ENCODE measurements at places on chromosomes 5 and 9.

DNA sequence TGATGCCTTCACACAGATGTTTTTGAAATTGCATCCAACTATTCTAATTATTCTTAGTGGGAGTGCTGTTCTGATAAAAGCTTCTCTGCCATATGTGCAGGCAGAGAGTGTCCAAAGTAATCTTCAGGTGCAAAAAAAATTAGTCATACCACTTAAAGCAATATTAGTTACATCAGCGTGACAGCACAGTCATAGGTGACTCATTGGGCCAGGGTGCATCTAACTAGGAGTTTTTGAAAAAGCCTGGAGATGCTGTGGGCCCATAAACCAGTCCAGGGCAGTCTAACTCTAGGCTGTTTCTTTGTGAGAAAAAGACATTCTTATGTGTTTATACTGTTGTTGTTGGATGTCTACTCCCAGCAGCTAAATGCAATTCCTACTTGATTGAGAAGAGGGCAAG, 33.0 kb upstream of the C6 start:
- DNase-seq = no peak

- no peak for DNase-seq
Observed at GRCh38 chr9:137251194-137251461, at the start of gene STPG3. Gene STPG3 (plus strand): TSS chr9:137251286. CDS start chr9:137251287, 1 bp downstream.

DNA sequence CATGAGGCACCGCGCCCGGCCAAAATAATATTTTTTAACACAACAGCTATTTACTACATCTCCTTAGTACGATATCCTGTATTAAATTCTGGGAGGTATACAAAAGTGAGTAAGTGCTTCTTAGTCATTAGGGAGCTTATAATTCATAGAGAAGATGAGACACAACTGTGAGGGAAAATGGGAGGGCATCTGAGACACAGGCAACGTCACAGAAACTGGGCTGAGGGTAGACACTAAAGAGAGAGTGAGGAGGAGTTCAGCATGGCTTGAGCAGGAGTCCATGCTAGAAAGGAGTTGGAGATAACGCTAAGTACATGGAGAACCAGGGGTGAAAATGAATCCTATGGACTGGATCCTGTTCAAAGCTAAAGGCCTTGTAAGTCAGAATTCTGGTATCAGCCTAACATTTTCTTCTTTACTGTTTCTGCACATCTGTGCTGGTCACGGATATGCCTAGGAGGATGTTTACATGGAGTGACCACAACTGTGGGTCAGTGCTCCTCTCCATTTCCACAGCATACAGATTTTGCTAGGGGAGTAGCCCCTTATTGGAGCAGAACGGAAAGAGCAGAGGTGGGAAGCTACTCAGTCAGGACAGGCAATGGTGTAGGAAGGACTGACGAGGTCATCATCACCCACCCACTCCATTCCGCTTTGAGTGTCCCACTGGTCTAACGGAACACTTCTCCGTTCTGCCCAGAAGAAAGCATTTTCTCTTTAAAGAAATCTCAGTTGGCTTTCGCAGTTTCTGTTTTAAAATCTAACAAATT, 310.4 kb upstream of the EFNA5 start:
- no peak for DNase-seq

DNA sequence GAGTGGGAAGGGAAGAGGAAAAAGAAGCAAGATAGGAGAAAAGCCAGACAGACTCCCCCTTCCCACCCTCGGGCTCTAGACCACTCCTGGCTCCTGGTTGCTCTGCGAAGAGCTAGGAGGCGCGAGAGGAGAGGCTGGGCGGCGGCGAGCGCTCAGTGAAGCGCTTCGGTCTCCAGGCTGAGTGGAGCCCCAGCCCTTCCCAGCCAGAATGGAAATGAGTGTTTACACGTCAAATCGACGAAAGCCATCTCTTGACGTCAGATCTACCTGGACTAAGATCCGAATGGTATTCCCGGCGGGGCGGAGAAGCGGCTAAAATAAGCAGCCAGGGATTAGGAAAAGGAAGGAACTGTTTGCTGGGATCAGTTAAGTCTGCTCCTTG, at the start of gene PCSK1:
TSS of gene PCSK1 (minus strand) at position 183 of the 382 bp plus-strand sequence. CDS start 206 bp downstream, outside the sequence.
- DNase-seq = no peak

- no peak for DNase-seq
Observed at GRCh38 chr9:37949576-37949975, 45.6 kb upstream of the SLC25A51 start.

- DNase-seq = no peak
Observed at GRCh38 chr9:131457746-131458145, 45.0 kb upstream of the POMT1 start.

DNA sequence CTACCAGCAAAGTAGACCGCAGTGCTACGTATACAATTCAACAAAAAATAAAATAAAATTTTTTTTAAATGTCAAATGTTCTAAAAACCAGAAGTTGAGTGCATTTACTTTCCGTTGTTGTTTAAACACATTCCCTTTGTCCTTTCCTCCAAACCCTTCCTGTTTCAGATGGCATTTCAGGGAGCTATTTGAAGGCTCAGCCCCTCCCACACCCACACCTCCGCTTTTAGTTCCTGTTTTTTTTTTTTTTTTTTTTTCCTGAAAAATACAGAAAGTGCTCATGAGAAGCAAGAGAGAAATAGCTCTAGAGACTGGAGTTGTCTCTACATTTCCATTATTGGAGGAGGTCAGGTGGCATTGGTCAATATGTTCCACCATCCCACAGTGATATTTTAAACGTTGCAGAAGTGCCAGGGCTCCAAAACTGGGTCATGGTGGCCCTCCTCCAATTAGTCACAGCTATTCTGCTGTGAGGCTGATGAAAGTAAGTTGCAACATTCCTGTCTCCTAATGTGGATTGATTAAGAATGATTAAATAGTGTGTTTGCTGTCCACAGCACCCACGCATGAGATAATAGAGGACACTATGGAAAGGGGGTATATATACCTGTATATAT, 106.9 kb downstream of the GABRG2 start:
- no peak for DNase-seq

DNA sequence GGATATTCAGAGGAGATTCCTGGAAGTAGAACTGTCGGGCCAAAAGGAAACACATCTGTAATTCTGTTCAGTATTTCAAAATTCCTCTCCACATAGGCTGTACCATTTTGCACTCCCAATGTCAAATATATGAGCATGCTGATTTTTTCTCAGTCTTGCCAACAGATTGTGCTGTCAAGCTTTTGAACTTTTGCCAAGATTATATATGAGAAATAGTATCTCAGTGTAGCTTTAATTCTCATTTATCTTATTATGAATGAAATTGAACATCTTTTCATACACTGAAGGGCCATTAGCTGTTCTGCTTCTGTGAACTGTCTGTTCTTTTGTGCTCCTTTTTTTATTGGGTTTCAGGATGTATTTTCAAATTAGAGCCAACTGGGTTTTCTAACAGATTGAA, 907.1 kb downstream of the MAT2B start:
- no peak for DNase-seq

- no peak for DNase-seq
Observed at GRCh38 chr5:34610546-34610945, 45.6 kb upstream of the RAI14 start.

GRCh38 chr9:18795947-18796671, 236.9 kb downstream of the SAXO1 start:
- no peak for DNase-seq

- no peak for DNase-seq
Observed at GRCh38 chr9:72443855-72444254, 77.6 kb upstream of the TMC1 start.

GRCh38 chr9:69943148-69943806, 100.4 kb upstream of the MAMDC2 start:
- no peak for DNase-seq

Data from stimulated activated CD4-positive, alpha-beta T cell treated with anti-CD3 and anti-CD28 coated beads, TNF-alpha, amount 100 ng/mL, for 24 hours (primary cell).